ENCODE measurements at places on chromosomes 7 and 10.

DNA sequence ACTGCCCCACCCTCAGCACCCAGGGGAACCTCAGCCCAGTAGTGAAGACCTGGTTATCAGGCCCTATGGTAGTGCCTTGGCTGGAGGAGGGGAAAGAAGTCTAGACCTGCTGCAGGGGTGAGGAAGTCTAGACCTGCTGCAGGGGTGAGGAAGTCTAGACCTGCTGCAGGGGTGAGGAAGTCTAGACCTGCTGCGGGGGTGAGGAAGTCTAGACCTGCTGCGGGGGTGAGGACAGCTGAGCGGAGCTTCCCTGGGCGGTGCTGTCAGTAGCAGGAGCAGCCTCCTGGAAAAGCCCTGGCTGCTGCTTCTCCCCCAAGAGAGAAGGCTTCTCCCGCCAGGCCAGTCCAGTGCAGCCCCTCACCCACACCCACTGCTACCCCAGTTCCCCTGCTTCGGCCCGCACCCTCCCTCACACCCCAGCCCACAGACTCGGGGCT is 6.3 kb downstream of the NOS3 start:
- no peak for DNase-seq

DNA sequence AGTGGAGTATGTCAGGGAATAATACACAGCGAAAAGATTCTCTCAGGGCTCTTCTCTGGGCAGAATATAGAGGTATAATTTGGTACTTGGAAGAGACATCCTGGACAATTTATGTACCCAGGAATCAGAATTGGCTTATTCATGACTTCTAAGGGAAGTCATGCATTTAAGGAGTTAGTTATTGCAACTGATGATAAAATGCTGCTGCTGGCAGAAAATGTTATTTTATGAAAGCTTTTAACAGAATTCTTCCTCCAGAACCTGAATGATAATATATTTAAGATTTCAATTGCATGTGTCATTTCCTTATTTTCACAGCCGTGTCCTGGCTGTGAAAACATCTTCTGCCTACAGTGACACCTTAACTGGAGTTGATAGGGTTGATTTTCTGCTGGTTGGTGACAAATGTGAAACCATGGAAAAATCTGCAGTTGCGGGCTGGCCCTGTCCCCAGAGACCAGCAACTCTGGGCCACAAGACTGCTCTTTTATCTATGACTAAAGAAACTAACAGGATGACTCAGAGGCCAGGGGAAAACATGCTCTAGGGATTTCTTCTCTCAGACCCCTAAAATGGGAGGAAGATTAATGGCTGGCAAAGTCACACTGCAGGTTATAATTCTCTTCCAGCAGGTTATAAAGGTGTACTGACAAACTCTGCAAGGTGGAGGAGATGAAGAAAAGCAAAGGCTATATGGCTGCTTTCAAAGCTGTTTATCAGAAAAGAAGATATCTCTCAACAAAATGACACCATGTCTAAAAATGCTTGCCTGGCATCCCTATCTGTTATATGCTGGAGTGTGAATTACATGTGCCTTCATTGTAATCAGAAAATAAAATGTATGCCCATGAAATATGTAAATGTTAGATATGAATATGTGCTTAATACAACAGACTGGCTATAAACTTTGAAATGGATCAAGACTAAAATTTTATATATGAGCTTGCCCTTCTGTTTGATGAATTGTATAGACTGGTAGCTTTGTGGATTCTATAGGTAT is 12.1 kb upstream of the TRUB1 start:
- DNase-seq, result no peak

- DNase-seq, result no peak
These were observed 46.5 kb upstream of the MSMB start for GRCh38 chr10:46092524-46093081.

GRCh38 chr7:132520591-132521280 is 55.5 kb downstream of the PLXNA4 start:
- DNase-seq, result no peak

- no peak for DNase-seq
These were observed 168.1 kb downstream of the PRKG1 start for GRCh38 chr10:51242393-51242792.

Measured in activated T-helper 1 cell treated with anti-CD3 and anti-CD28 coated beads, Interleukin-2, amount 50 U/mL, for 16 hours (primary cell).